ENCODE measurements at places on chromosomes 5 and 9.

- no peak for DNase-seq
Measured at GRCh38 chr5:149386166-149386565, 7.1 kb upstream of the IL17B start.

DNA sequence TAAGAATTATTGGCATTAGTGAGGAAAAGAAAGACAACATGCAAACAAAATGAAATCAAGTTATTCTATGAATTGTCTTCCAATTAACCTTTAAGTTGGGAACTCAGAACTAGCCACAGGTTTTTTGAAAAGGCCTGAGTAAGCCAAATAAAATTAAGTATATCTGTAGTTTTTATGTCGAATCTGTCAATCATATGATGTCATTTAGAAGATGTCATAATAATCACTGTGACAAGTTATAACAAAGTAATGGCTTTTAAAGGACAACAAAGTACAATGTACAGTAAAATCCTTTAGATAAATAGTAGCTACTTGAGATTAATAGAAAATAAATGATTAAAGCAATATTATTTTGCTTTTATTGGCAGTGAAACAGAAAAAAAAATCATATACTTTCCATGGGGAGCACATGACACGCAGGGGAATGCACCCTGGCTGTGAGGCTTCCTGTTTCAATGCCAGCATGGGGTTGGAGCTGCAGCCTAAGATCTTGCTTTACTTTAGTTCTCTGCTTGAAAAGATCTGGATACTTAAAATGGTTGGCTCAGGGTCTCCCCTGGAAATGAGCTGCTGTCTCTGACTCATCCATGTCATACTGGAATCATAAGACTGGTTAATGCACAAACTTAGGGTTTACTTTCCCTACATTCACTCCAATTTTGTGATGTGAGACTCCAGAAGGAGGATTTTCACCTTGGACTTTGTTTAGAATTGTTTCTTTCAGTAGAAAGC lies 284.3 kb downstream of the TAF11L14 start:
- no peak for DNase-seq

- no peak for DNase-seq
Measured at GRCh38 chr9:126216826-126217225, 109.8 kb upstream of the MVB12B start.

- DNase-seq, result no peak
Measured at GRCh38 chr9:104091116-104091515, 3.0 kb upstream of the SMC2 start.

DNA sequence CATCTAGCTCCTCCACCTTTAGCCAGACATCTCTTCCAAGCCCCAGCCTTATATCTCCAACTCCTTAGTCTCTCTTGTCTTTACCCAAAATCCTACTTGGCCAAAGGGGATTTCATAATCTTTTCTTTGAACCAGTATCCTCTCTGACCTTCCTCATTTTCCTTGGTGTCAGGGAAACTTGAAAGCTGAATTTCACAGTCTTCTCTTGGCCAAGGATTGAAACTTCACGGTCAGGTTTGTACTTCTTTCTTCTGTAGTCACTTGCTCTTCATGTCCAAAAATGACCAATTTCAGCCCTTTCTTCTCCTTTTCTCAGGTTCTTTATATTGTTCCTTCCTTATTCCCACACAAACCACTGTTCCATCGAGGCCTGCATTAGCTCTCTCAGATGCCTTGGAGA lies 473.7 kb upstream of the KLF4 start:
- DNase-seq, result no peak

GRCh38 chr9:137666955-137667670 lies 48.3 kb downstream of the EHMT1 start:
- DNase-seq, result no peak

GRCh38 chr5:78008356-78008967 lies 232.3 kb upstream of the TBCA start:
- DNase-seq, result no peak

- no peak for DNase-seq
Measured at GRCh38 chr9:35906923-35907699, 1.1 kb downstream of the HRCT1 start.

- DNase-seq, result no peak
Measured at GRCh38 chr5:139593716-139594319, 32.7 kb downstream of the UBE2D2 start.

DNA sequence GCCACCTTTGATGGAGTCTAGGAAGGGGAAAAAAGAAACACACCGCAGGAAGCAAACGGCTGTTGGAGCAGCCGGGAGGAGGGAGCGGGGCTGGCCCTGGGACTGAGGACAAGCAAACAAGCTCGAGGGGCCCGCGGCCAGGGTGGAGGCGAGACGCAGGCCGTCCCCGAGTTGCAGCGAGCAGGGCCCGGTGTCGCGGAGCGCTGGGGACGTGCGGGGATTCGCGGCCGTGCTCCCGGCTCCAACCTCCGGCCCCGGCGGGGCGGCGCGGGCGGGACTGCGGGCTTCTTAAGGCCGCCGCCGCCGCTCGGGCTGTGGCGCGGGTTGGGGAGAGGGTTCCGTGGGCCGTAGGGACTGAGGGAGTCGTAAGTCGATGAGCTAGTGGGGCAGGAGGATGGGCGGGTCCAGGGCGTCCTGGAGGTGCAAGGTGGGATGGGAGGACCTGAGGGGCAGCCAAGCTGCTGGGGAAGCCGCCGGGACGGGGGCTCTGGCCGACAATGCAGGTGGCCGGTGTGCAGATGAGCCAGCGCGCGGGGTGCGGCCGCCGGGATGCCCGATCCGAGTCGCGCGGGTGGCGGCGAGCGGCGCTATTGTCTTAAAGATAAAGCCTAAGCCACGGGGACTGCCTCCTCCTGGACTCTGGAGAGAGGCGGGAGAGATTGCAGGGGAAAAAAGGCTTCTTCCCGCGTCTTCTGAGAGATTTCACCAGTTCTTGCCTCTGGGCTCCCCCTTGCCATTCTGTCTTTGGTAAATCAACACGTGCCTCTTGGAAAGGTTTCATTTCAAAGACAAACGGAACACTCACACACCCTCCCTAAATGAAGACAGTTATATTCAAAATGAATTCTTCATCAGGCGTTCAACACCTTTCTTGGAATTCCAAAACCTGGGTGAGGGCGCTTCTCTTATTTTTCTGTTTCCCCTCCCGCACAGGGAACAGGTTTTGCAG lies 1.6 kb upstream of the HAPLN1 start:
- no peak for DNase-seq

DNA sequence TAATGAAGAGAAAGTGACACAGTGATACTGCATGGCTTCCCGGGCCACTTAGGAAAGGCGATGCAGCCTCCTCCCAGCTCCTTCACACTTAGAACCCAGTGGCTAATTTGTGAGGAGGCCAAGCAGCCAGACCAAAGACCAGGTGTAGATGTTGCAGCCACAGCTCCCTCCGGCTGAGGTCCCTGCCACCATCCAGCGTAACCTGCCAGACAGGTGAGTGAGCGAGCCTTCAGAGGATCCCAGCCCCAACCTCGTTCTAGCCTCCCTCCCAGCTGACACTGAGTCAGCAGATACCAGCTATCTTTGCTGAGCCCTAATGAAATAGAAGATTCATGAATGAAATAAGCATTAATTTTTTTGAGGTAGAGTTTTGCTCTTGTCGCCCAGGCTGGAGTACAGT lies 59.7 kb downstream of the COL23A1 start:
- no peak for DNase-seq

Measured in activated T-helper 1 cell treated with Interleukin-2 at 50 U/mL for 16 hours (primary cell).